NCI-H69 (cell line): ENCODE measurements at places on chromosomes 4 and X.

- DNase-seq, result no peak
These were observed 105.3 kb upstream of the IGSF1 start for GRCh38 chrX:131394384-131394783.

GRCh38 chr4:154208424-154208823, 283.2 kb downstream of the DCHS2 start:
- no peak for DNase-seq

- DNase-seq, result no peak
These were observed 3.1 kb upstream of the L1CAM start for GRCh38 chrX:153889123-153889522.

DNA sequence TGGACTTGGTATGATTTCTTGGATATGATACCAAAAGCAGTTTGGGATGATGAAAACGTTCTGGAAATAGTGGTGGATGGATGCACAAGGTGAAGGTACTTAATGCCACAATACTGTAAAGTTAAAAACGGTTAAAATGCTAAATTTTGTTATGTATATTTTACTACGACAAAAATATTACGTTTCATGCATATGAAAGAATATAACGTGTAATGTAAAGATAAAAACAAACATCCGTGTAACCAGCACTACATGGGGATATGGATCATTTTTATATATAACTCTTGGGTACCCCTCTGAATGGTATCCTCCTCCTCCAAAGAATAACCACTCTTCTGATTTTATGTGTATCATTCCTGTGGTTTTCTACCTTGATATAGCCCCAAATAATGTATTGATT, 862 bp upstream of the CENPU start:
- peak; percentile 2 for DNase-seq

GRCh38 chr4:120769227-120769626, 153.3 kb downstream of the PRDM5 start:
- peak; percentile 6 for DNase-seq

DNA sequence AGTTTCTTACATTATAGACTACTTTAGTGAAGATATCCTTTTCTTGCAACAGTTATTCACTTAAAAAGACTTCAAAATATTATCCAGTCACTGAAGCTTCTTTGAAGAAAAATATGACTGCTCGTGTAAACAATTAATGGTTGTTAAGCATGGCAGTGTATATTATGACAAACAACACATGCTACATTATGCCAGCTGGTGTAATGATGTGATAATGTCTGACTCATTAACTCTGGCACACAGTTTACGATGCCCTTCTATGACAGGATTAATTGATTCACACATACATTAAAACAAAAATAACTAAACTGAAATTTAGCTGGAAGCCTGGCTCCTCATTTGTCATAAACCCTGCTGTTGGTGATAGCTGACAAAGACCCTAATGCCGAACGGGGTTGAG, 22.4 kb downstream of the GK2 start:
- peak; percentile 78 for DNase-seq

DNA sequence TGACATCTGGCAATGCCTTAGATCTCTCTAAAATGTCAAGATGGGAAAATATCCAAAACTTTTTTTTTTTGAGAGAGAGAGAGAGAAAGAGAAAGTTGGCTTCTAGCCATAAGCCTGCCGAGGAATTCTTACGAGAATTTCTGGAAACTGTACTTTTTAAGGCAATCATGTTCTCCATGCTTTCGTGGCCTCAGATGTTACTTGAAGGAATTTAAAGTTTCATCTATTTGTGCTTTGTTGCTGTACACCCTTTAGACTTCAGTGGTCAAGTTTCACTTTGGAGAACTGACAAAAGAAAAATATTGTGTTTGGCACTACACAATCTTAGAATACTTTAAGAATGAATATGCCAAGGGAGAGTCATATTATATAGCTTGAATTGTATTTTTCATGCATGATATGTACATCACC, 53.9 kb downstream of the FAT4 start:
- DNase-seq, result no peak

DNA sequence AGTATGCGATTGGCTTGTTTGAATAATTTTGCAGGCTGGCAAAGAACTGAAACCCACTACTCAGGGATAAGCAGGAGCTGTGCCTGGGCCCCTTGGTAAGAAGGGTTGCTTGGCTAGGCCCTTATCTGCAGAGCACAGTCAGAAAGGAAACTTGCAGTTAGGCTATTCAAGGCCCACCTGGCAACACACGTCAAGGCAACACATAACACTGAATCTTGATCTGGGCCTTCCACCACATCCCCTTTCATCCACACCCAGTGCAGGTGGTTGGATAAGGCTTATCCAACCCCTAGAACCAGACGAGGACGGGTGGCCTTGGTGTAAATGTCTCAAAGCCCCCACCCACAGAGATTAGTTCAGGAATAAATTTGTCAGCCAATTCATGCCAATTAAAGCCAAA, 72.8 kb upstream of the NEIL3 start:
- no peak for DNase-seq

GRCh38 chrX:31836479-31836878, 764.6 kb upstream of the FTHL17 start:
- peak; percentile 2 for DNase-seq

DNA sequence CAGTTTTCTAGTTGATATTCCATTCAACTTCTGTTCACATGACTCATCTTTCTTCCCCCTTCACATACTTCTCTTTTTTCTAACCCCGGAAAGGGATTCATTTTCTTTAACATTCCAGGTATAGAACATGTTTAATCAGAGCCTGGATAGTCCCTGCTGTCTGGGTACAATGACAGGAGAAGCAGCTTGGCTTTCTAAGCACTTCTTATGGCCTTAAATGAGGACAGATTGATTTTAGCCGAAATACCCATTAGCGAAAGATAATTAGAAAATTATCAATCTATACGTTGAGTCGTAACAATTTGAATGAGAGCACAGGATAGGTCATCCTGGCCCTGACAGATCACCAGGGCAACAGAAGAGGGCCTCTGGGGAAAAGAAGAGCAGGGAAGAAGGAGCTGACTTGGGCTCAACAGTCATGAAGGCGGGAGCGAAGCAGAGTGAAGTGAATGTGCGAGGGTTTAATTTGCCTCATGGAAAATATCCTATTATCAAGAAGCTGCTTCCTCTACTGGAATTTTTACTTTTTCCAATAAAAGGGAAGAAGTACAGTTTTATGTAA, 62.2 kb downstream of the PPP1R2C start:
- DNase-seq, result no peak

DNA sequence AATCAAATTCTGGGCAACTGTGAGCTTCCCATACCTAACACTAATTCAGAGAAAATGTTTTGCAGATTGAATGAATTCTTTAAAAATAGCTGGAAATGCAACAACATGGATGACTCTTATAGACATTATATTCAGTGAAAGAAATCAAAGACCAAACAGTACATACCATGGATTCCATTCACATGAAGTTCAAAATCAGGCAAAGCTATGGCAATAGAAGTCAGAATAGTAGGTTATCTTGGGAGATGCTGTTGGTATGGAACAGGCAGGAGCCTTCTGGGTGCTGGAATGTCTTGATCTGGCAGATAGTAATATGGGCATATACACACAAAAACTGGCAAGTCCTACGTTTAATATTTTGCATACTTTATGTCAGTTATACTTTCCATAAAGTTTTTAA, 25.5 kb upstream of the CBLL2 start:
- DNase-seq, result no peak

GRCh38 chr4:8940792-8941491, 69.3 kb upstream of the HMX1 start:
- peak; percentile 15 for DNase-seq
